ENCODE measurements at places on chromosomes 5 and 9. TPM values are rescaled to one million over a fixed set of nuclear protein-coding genes. Genes with fewer than 3 reads are reported as not detected.

NRG2 gene
- total RNA-seq: 2.8 TPM

C5orf58 gene
- not detected for total RNA-seq

S1PR3 gene
- total RNA-seq: 17.5 TPM

CCDC69 gene
- 1.3 TPM for total RNA-seq

SLC6A19 gene
- total RNA-seq: not detected

SPINK7 gene
- not detected for total RNA-seq

PKD2L2 gene
- total RNA-seq: not detected

CYLC2 gene
- not detected for total RNA-seq

HTR4 gene
- 5.7 TPM for total RNA-seq

RBM22 gene
- 17.7 TPM for total RNA-seq

ACOT12 gene
- not detected for total RNA-seq

WHRN gene
- total RNA-seq: 0.25 TPM

ZNF879 gene
- 4.6 TPM for total RNA-seq

OR1Q1 gene
- total RNA-seq: 0.26 TPM

GABRA1 gene
- under 0.01 TPM for total RNA-seq

CER1 gene
- total RNA-seq: not detected

BICD2 gene
- total RNA-seq: 48.4 TPM

PCDHA12 gene
- 0.06 TPM for total RNA-seq

ANKRD55 gene
- total RNA-seq: not detected

FABP6 gene
- not detected for total RNA-seq

SFXN1 gene
- total RNA-seq: 87.2 TPM

TNC gene
- 48.6 TPM for total RNA-seq

AQP7 gene
- total RNA-seq: 1.8 TPM

PTTG1 gene
- total RNA-seq: 152 TPM

BARHL1 gene
- total RNA-seq: not detected

IFNA6 gene
- not detected for total RNA-seq

PCDHGA6 gene
- 5.3 TPM for total RNA-seq

PCDH1 gene
- 5.7 TPM for total RNA-seq

MYOZ3 gene
- total RNA-seq: 0.40 TPM

UBE2D2 gene
- 48.7 TPM for total RNA-seq

PDCD1LG2 gene
- 13.0 TPM for total RNA-seq

EXD3 gene
- 7.1 TPM for total RNA-seq

PLEKHG4B gene
- not detected for total RNA-seq

NREP gene
- total RNA-seq: 22.4 TPM

TRIM7 gene
- 10.5 TPM for total RNA-seq

KLHL9 gene
- 42.0 TPM for total RNA-seq

PCDHA3 gene
- total RNA-seq: 0.37 TPM

SLC4A9 gene
- total RNA-seq: not detected

NFIB gene
- total RNA-seq: 82.2 TPM

GABRB2 gene
- under 0.01 TPM for total RNA-seq

All from aortic smooth muscle cell (primary cell).